ENCODE measurements at places on chromosomes 1 and 21.

GRCh38 chr1:214362188-214362882, 81.4 kb downstream of the SMYD2 start:
- ATAC-seq = no peak

- ATAC-seq = no peak
Observed at GRCh38 chr1:3533067-3534048, 78.0 kb downstream of the MEGF6 start.

DNA sequence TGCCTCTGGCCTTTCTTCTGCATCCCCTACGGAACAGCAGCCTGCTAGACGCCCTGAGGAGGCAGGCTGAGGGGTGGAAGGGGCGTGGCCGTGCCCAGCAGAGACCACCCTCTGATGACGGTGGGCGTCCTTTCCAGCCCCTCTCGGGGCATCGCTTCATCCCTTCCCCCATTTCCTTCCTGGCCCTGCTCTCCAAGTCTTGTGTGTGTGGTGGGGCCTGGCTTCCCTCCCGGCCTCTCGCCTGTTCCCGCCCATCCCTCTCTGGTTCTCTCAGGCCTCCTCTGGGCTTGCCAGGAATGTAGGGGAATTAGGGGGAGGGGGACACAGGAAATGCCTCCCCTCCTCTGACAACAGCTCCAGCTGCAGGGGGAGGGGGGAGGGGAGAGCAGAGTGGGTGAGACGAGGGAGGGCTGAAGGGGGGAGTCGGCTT, 51.1 kb downstream of the SKI start:
- ATAC-seq = no peak

DNA sequence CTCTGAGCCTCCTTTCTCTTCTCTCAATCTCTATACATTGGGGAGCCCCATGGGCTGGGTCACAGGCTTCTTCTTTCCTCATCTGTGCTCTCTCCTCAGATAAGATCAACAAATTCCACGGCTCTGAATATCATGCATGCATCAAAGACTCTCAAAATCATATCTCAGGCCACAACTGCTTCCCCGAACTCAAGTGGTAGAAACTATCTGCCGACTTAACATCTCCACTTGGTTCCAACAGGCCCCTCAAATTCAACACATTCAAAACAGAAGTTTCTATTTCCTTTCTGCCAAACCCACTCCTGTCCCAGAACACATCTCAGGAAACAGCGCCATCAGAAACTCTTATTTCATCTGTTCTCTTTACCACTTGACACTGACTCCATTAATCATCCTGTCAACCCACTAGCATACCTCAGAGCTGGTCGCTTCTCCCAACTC, 16.7 kb downstream of the DDX59 start:
- ATAC-seq = no peak

DNA sequence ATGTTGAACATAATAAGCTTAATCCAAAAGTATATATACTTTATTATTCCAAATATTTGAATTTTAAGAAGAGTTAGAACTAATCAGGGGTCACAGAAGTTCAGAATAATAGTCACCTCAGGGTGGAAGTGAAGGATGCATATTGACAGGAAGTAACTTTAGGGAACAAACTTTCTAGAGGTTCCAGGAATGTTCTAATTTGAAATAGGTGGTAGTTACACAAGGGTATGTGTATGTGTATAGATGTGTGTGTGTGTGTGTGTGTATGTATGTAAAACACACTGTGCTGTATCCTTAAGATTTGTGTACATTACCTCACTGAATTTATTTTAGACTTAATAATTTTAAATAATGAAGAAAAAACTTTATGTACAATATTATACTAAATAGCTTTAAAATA, 110.4 kb downstream of the ACBD6 start:
- ATAC-seq = no peak

GRCh38 chr1:208977638-208978256, 605.8 kb upstream of the CAMK1G start:
- ATAC-seq = no peak

- no peak for ATAC-seq
Observed at GRCh38 chr1:94031591-94031990, 89.4 kb downstream of the ABCA4 start.

DNA sequence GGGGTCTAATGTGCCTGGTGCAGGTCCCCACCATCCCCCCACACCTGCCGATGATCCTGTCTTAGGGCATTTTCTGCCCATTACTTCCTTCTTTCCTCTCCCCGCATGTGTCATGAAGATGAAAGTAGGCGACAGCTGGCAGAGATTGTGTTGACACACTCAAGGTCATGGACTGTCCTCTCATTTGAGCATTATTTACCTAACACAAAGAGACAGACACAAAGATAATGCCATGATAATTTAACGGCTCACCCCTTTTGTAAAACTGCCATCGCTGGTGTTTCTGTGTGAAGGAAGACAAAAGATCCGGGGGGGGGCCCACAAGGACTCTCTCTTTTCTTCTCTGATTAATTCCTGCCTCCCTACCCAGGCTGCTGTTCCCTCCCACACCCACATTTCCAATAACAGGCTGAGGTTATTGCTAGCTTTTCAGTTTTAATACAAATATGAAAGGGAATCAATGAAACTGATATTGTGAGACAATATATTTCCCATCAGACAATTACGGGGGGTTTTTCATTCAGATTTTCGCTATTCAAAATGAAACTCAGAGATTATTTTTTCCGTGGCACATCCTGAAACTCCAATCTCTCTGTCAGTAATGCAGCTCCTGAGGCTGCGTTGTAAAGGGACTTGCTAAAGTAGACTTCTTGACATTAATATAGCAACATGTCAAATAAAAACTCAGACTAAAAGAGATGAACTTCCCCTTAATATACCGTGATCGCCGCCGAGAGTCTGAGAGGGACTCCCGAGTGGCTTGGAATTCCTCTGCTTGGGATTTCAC, 561.1 kb downstream of the NPHP4 start:
- ATAC-seq = no peak
